ENCODE measurements at places on chromosomes 7 and 10.

DNA sequence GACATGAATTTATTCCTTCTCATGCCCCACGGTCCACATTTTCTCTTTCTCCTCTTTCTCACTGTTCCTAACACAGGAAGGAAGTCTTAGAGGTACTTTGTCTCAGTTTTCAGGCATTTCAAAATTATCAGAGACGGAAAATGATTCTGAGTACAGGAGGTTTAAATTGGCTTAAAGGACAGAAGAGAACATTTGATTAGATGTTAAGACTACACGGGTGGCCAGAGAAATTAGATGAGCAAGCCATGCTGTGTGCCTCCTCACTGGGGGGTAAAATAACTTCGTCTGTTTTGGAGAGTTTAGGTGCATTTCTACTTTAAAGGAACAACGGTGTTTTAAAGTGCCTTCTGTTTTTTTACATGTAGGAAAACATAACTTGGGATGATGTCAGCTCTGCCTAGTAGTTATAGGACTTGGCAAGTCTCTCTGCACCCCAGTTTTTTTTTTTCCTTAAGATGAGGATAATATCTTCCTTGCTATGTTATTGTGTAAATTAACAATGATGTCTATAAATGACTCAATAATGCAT is 66.9 kb downstream of the MCMBP start:
- DNase-seq, result no peak

DNA sequence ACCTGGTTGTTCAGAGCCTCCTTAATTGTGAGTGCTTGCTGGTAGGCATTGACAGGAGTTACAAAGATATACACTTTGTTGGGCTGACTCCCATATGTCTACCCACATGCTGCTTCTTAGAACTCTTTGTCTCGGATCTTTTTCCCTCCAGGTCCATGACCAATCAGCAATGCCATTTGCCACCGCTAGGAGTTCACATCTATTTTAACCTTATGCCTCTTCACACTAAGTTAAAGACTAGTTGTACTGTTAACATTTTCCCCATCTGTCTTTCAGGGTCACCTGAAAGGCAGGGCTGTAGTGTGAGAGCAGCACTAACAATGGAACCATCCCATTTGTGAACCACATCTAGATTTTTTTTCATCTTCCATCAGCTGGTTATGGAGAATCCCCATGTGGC is 226.7 kb upstream of the NPY start:
- no peak for DNase-seq

DNA sequence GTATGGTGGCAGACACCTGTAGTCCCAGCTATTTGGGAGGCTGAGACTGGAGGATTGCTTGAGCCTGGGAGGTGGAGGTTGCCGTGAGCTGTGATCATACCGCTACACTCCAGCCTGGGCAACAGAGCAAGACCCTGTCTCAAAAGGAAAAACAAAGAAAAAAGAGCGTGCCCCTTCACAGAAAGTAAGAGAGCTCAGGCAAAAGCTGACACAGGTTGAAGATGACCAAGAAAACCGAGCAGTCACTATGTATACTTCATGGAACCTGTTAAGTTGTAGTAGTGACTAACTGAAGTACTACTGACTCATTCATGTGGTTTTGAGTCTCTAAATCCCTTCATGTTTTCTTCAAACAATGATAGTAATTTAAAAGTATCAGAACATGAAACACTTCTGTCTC is 1.2 kb upstream of the PRRT4 start:
- DNase-seq, result no peak

DNA sequence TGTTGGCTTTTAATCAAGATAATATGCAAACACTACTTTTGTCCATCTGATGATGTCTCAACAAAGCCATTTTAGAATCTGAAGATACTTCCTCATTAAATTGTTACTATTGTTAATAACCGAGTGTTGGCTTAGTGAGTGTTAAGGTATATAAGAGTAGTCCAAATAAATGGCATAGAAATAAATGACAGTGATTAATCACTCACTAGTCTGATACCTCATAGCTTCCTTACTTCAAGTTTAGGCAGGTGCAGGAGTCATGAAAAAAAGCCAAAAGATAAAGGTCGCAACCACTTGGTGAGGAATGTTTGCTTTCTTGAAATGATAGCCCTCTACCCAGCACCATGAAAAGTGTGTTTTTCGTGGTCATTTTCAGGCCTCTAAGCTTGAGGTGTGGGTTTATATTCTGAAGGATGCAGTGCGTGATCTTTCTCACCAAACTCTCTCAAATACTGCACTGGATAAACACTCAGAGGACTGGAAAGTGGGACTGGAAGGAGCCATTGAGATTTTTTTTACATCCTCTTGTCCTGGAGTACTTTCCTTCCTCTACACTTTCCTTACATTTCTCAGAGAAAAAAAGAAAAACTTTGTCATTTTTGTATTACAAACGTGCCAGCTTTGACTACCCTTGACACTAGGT is 138.1 kb downstream of the KIAA1217 start:
- no peak for DNase-seq

DNA sequence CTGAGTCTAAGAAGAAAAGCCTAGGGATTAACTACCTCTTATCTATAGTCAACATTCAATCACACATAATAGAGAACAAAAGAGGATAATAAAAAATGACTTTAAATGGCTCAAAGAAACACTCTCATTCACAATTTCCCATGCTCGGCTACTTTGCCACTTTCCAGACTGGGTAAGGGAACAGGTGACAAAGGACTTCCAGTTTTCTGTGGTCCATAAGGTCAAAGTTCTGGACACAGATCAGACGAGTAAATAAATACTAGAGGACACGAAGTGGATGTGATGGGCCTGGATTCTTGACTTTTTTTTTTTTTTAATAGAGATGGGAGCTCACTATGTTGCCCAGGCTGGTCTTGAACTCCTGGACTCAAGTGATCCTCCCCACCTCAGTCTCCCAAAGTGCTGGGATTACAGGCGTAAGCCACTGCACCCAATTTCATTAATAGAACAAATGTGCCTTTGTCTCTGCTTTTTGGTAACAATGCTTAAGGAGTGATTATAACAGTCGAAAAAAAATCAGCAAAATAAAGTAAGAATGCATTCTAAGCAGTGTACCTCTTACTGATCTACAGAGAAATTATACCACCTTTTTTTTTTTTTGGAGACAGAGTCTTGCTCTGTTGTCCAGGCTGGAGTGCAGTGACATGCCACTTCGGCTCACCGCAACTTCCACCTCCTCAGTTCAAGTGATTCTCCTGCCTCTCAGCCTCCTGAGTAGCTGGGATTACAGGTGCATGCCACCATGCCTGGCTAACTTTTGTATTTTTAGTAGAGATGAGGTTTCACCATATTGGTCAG is 70.6 kb downstream of the WAPL start:
- DNase-seq, result no peak

- DNase-seq, result no peak
Observed at GRCh38 chr7:109895536-109895935, 1195.4 kb upstream of the LRRN3 start.

DNA sequence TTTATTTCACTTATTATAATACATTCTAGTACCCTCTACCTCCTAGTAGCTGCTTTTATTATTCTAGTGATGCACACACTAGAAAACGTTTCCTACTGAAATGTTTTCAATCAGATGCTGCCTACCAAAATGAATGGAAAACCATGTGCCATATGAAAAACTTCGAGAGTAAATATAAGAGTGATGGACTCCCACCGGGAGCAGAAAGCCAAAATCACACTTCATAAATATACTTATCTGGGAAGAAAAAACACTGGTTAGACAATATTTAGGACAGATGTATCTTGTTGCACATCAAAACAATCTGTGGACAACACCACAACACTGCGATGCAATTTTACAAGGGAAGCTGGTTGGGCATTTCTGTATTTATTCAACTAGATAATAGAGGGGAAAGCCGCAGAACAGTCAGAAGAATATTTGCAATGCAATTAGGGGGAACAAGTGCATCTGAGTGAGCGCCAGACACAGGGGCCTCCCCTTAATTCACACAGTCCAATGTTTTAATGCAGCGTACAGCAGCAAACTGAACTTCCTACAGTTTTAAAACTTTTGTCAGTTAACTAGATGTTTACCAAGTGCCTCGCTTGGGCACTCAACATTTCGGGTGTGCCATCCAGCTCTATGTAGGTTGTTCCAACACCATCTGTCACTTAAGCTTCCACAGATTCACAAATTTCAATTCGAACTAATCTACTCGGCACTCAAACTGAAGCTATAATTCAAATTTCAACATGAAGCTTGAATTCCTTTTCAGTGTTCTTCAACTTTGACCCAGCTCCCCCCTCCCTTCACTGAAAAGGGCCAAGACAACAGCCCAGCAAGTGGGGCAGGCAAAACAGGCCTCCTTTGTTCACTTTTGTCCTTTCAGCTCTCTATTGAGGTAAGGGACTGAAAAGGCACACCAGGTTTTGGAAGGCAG is 7.4 kb downstream of the NRCAM start:
- DNase-seq, result no peak

GRCh38 chr7:81903115-81903514 is 133.3 kb upstream of the HGF start:
- DNase-seq, result no peak

GRCh38 chr10:67934336-67934735 is 49.9 kb downstream of the SIRT1 start:
- no peak for DNase-seq

- DNase-seq, result no peak
Observed at GRCh38 chr10:112565434-112566053, 118.5 kb downstream of the VTI1A start.

- no peak for DNase-seq
Observed at GRCh38 chr10:89627830-89628229, 17.2 kb downstream of the PANK1 start.

DNA sequence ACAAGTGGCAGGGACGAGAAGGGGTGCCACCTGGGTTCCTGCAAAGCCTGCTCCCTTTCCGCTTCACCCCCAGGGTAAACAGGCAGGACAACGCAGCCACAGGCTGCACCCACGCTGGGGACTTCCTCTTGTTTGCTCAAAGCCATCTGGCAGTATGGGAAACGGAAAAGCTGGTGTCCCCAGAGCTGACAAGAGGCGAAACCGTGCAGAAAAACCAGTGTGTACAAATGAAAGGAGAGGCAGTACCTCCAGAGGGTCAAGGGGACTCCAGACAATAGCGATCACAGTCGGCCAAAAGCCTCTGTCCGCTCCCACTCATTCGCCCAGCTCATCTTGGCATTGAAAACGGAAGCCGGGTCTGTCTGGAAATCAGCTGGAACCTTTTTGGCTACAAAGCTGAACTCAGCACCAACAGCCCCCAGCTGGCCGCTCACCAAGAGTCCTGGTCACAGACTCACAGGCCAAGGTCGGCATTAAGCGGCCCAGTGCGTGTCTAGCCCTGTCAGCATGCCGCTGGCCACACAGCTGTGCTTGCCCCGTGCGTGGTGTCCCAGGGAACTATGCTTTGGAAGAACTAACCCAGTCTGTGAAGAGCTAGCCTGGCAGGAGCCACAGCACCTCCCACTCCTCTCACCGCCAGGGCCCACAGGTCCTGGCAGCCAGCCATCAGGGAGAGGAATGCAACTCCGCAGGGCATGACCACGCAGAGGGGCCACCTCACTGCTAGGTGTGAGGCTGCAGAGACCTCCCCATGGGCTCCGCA is 10.4 kb downstream of the TNS3 start:
- DNase-seq, result no peak

DNA sequence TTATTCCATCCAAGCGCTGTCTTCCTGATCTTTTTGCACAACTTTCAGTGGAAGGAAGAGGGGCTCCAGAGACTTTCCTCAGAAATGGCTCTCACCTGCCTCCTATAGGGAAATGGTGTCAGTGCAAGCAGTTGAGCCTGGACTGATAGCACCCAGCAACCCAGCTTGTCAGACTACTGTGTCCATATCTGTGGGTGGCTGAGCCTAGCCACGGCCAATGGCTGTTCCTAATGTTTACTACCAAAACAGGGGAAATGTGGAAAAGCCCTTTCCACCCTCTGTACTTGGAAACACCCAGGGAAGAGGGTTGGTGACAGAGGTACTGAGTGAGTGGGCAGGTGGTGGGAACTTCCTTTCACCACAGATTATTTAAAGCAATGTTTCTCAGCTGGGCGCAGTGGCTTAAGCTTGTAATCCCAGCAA is 4.3 kb upstream of the YKT6 start:
- no peak for DNase-seq

- DNase-seq, result no peak
Observed at GRCh38 chr10:99531026-99531695, 1.6 kb upstream of the NKX2-3 start.

GRCh38 chr7:128059143-128059988 is 28.1 kb upstream of the LRRC4 start:
- no peak for DNase-seq

DNA sequence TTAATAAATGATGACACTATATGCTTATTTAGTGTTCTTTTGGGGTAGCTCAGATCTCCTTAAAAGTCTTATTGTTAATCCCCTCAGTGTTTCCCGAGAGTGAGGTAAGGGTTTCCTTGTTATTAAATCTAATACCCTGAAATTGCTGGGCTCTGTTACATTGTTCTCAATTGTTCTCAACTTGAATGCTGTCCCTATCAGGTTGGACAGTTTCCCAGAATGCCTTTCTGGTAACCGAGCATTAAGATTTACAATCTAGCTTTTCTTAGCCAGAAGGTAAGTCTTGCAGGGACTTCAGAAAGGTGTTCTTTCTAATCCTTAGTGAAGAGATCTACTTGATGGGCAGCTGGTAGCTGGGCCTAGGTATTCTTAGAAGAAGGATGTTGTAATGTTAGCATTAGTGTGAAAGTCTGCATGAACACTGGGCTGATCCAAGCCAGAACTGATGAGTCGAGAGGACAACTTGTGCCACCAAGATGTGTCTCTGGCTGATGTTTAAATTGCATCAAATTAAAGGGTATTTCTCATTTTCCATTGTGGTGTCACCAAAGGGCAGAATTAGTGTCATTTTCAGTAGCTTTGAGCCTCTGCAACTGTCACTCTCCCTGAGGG is 89.9 kb downstream of the SND1 start:
- DNase-seq, result no peak

DNA sequence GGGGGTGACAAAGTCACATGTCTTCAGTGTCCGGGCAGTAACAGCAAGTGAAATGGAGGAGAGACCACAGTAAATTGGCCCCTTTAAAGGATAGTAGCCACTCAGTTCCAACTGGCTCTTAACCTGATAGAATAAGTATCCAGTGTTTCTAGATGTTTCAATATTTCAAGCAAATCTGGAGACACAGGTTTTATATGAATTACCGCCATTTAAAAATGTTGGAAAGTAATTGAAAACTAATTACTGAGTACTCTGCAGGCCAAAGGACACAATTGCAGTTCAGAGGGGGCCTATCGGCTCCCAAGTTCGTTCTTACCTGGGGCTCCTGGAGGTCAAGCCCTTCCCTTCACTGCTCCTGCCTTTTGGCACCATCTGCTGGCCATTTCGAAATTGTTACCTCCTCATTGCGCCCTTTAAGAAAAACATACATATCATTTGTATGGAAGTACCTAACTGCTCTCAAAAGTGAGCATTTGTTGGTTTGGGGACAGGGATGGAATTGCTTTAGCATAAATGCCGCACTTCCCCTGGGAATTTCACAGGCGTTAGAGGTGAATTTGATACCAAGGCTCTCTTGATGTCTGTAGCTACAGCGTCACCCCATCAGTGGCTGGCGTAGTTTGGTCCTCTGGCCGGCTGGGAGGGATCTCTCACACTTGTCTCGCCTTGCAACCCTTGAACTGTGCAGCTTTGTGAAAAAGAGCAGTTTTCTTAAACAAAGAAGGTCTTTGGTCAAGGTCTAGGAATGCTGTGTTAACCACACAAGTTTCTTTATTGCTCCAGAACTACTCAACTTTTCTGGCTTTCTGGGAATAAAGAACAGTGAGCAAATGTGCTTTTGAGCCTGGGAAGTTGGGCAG is 220.0 kb downstream of the ARHGAP21 start:
- no peak for DNase-seq

- no peak for DNase-seq
Observed at GRCh38 chr10:63702092-63702491, 180.9 kb downstream of the REEP3 start.
